ENCODE measurements at places on chromosomes 5 and 9. TPM values are rescaled to one million over a fixed set of nuclear protein-coding genes. Genes with fewer than 3 reads are reported as not detected.

Gene DBH
- total RNA-seq = not detected

DNA sequence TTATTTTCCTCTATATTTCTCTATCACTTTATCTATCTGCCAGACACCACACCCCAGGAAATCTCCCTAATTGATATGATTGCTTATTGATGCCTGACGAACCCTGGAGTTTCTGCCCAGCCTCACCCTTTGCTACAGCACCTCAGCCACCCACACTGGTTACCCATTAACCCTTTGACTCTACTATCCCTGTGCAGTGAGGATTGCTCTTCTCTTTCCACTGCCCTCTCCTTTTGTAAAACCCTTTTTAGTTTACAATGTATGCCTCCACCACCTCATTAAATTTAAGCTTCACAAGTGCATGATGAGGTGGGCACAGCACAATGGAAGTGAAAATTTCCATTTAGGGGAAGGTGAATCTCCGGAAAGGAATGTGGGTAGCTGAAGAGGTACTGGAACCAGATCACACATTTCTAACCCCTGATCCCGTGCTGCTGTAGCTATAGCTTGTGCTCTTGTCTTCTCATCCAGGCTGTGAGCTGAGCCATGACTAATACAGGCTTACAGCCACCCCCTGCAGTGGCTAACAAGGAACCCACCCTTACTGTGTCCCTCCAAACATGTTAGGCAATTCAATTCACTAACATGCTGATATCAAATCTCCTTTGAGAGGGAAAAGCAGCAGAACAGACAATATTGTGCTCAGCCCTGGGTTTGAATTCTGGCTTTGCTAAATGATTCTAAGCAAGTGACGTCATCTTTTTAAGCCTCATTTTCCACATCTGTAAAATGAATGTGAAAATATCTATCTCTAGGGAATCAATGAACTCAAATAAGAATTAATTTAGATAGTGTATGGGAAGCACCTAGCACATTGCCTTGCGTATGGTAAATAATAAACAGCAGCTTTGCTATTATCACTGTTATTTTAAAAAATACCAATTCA, 186.9 kb upstream of the TRIM32 start:
- no peak for DNase-seq

DNA sequence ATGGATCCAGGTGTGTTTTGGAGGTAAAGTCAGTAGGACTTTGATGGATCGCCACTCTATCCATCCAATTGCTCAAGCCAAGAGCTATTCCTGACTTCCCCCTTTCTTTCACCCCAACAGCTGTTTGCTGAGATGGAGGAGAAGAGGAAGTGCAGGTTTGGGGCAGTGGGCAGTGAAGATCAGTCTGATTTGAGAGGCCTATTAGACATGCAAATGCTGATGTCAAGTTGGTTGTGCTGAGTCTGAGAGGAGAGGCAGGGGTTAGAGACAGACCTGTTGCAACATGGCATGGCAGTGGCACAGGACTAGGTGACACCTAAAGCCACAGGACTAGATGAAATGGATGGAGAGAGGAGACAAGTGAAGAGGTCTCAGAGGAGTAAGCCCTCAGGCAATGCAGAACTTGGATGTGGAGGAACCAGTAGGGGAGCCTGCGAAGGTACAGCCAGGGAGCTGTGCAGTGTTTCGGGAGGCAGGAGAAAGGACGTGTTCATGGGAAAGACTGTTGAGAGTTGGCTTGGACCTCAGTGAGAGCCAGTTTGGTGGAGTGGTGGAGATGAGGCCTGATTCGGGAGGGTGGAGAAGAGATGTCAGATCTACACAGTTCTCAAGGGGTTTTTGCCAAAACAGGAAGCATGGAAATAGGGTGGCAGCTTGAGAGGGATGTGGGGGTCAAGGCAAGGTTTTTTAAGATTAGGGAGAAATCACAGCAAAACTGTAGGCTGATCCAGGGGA, 175.0 kb downstream of the MACROH2A1 start:
- no peak for DNase-seq

DNA sequence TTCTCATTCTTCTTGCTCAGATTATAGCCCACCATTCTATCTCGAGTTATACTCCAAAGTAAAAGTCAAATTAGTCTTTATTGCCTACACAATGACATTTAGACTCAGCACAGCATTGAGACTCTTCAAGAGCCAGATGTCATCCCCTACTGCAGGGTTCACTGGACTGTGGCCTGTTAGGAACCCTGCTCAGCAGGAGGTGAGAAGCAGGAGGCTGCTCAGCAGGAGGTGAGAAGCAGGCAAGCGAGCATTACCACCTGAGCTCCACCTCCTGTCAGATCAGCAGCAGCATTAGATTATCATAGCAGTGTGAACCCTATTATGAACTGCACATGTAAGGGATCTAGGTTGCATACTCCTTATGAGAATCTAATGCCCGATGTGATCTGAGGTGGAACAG, 12.7 kb upstream of the LIFR start:
- DNase-seq = no peak

- DNase-seq = no peak
Measured at GRCh38 chr5:55421074-55421529, 113.3 kb downstream of the MTREX start.

GRCh38 chr5:144209361-144209760, 38.7 kb downstream of the KCTD16 start:
- no peak for DNase-seq

DNA sequence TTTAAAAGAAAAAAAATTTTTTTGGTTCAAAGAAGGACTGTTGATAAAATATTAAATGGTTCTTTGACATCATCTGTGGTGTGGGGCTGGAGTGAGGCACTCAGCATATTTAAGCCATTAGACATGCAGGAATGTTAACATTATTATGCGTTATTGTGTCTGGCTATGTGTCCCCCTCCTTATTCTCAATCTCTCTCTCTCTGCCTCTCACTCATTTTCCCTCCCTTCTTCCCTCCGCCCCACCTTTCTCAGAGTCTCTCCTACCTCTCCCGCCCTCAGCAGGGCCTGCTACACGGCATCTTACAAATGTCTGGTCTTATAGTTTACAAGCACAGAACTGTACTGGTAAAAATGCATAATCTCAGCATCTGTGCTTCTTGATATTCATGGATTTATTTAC, 287.8 kb upstream of the TMEM161B start:
- no peak for DNase-seq

DNA sequence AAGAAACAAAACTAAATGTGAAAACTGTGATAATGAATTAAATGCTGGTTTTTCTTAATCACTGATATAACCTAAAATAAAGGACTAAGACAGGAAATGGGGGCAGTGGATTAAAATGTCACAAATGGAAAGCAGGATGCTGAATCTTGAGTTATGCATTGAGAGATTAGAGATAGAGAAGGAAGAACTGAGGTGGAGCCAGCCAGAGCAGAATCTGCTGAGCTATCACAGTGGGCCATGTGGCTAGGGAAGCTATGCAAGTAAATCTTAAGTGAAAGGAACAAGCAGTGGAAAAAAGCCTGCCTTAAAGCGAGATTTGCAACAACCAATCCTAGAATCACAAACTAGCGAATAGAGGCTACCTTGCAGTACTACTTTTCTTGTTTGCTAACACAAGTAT, 188.5 kb upstream of the RASA1 start:
- DNase-seq = no peak

DNA sequence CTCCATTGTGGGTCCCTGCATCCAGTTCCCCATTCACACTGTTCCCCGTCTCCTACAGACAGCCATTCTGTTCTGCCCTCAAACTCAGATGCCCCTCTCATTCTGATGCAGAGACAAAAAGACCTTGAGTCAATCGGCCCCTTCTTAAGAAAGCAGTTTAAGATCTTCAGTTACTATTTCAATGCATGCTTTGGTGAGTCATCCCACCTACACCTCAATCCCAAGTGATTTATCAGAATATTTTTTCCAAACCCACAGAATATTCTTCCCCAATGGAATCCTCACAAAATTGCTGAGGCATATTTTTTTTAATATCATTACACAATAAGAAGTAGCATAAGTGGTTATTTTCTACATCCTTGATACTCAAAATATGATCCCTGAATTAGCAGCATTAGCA, 92.4 kb upstream of the SLC1A1 start:
- DNase-seq = no peak

- DNase-seq = no peak
Measured at GRCh38 chr5:60722416-60722815, 22.4 kb upstream of the DEPDC1B start.

- DNase-seq = peak; percentile 81
Measured at GRCh38 chr9:125850763-125851162, 103.6 kb downstream of the PBX3 start.

Data from SK-MEL-5 (cell line).